ENCODE measurements at places on chromosomes 3 and 15. TPM values are rescaled to one million over a fixed set of nuclear protein-coding genes. Genes with fewer than 3 reads are reported as not detected.

Gene ITIH1
- total RNA-seq, result not detected

Gene PLCL2
- total RNA-seq, result 9.1 TPM

Gene PP2D1
- not detected for total RNA-seq

DNA sequence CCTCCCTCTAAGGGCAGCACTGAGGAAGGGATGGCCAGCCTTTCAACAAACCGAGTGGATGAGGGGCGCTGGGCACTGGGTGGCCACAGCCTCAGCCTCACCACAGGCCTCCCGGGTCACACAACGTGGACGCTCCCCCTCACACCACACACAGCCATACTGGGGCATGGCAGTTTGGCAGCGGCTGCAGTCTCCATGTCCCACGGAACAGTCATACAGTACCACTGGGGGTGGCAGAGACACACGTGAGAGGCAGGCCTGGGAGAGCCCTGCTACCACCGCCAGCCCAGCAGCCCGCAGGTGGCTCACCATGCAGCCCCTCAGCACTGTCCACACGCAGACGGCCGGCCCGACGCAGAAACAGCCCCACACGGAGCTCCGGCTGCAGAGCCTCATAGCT is 11.7 kb downstream of the PLXNB1 start:
- no peak for DNase-seq

DNA sequence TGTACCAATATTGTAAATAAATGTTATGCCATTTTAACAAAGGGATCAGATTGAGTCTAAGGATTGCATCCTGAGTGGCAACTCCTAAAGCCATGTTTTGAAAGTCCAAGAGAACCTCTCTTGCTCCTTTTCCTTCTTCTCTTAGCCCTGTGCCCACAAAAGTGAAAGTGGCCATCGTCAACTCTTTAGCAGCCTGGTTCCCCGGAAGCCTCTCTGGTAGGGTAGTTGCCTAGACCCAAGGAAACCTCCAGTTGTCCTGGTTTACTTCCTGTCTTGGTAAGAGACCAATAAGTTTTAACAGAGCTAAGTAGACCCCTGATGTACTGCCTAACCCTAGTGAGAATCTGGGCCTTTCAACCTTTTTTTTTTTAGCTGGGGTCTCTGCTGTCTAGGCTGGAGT is 10.2 kb upstream of the ITPKA start:
- DNase-seq, result no peak

GRCh38 chr3:182500289-182500688 is 293.0 kb upstream of the ATP11B start:
- no peak for DNase-seq

Data from esophagus muscularis mucosa (tissue), 4 donors.